ENCODE measurements at places on chromosomes 6 and 20.
A peak's percentile ranks its signal among the peaks of the same experiment; 100 is the strongest.

GRCh38 chr6:159110013-159110412, 59.2 kb upstream of the FNDC1 start:
- DNase-seq = peak; percentile 76

DNA sequence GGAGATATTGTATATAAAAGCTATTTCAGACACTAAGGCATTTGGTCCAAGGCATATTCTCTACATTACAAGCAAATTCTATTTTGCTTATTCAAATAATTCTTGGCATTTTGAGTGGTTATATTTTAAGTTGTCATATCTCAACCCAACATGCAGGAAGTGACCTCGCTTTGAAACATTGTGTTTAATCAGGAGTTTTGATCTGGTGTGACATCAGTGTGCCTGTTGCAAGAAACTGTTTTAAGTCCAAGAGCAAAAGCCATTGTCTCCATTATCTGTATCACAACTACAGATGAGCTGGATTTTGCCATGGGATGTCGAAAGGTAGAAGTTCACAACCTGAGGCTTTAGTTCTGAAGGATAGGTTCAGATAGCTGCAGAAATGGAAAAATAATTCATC, 509.9 kb upstream of the ID4 start:
- DNase-seq = no peak

DNA sequence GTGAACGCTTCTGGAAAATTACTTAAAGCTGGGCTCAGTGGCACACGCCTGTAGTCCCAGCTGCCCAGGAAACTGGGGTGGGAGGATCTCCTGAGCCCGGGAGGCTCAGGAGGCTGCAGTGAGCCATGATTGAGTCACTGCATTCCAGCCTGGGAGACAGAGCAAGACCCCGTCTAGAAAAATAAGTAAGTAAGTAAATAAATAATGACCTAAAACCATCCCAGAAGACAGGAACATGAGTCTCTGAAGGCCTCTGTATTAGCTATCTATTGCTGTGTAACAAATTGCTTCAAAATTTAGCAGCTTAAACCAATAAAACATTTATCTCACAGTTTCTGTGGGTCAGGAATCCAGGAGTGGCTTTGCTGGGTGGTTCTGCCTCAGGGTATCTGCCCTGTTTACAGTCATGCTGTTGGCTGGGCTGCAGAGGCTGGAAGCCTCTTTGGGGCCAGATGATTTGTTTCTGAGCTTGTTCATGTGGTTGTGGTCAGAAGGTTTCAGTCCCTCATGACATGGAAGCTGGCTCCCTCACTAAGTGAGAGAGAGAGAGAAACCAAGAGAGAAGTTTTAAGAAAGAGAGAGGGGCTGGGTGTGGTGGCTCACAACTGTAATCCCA, 48.4 kb upstream of the NCOA3 start:
- no peak for DNase-seq

GRCh38 chr6:125968493-125968892, 11.9 kb downstream of the HINT3 start:
- DNase-seq = no peak

DNA sequence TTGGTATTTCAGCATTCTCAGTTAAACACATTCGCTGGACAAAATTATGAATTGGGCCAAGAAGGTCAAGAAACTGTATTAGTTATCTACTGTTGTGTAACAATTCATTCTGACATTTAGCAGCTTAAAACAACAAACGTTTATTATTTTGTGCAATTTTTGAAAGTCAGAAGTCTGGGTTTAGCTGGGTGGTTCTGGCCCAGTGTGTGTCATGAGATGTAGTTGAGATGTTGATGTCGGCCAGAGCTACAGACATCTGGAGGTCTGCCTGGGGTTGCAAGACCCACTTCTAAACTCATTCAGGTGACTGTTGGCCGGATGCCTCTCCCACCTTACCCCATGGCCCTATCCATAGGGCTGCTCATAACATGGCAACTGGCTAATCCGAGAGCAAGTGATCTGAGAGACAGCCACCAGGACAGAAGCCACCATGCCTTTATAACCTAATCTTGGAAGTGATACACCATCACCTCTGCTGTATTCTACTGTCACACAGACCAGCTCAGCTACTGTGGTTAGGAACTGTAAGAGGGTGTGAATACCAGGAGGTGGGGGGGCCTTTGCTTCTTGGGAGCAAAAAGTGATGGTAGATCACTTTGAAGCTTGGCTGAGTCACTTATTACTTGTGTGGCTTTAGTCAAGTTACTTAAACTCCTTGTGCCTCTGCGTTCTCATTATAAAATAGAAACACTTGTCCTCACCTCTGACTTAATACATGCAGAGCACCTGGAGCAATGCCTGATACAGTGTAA, 217.0 kb upstream of the MYLIP start:
- DNase-seq = no peak

DNA sequence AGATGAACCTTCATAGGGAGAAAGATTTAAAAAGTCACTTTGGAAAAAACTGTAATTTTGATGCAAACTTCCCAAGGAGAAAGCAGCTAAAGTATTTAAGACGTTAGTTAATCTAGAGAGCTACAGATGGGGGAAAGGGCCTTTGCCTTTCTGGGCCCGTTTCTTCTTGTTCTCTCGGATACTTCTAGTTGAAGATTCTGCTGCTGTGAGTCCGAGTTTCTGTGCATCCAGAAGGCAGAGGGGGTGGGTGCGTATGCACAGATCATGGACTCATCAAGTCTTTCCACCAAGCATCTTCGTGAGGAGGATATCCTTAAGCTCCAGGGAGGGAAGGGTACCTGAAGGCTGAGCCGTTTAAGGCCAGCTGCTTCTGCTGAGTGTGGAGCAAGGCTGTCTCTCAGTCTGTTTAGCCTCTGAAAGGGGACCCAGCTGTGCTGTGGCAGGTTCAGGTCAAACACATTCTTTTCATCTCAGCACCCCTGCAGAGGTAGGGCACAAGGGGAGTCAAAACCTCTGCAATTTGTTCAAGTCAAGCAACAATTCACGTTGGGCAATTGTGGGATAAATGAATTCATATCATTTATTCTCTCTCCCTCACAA, 4.3 kb downstream of the LAMP5 start:
- no peak for DNase-seq

- DNase-seq = no peak
These were observed 187.8 kb downstream of the OGFRL1 start for GRCh38 chr6:71476371-71476770.

GRCh38 chr20:19758501-19759331, 658 bp downstream of the RIN2 start:
- DNase-seq = no peak

DNA sequence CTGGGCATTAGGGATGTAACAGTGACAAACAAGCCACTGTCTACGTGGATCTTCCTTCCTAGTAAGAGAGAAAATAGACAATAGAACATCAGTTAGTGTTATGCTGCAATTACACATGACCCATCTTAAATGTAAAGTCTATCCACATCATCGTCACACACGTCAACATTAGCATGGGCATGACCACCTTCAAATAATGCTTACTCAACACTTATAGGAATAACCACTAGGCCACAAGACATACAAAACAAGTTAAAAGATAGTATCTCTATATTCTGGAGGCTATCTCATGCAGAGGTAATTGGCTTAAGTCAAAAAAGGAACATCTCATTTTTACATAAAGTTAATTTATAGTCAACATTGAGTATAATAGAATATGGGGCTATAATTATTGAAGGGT, 156.5 kb downstream of the MOXD1 start:
- no peak for DNase-seq

GRCh38 chr6:3838992-3839867, 9.9 kb upstream of the FAM50B start:
- no peak for DNase-seq

DNA sequence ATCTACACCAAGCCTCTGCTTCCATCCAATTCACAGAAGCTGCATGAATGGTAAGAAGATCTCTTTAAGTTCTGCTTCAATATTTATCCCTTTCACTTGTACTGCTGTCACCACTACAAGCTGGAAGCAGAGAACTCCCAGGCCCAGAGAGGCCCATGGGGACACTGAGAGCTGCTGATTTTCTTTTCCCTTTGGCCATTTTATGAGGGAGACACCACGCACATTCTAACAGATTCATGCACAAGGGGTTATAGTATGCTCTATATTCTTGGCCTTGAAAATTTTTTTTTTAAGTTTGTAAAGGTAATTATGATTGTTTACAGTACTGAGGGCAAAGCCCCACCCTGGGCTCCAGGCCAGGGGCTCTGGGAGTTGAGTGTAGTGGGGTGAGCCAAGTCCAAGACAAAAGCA, 88.4 kb downstream of the MYB start:
- DNase-seq = peak; percentile 92

DNA sequence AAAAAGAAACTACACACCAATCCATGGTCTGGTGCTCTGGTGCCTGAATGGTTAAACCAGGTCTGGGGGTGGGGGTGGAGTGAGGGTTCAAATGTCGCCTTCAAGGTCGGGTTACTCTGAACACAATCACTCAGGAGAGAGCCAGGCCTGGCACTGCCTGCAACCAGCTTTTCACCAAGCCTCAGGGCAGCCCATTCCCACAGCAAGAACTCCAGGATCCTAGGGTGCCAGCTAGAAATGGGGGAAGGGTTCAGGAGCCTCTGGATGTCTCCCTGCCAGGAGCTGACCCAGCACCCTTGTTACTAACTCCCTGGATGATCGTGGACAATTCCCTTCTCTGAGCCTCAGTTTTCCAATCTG, 6.7 kb downstream of the SDC4 start:
- DNase-seq = no peak

DNA sequence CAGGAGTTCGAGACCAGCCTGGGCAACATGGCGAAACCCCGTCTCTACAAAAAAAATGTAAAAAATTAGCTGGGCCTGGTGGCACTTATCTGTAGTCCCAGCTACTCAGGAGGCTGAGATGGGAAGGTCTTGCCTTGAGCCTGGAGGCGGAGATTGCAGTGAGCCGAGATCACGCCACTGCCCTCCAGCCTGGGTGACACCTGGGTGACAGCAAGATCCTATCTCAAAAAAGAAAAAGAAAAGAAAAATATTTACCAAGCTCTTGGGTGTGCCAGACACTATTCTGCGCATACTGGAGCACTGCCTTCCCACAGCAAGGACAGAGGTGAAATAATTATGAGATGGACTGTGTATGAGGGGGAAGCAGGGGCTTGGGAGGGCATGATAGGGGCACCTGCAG, 19.6 kb downstream of the POFUT1 start:
- no peak for DNase-seq
